ENCODE measurements at places on chromosomes 3 and 15.

GRCh38 chr3:147843331-147843730, 434.2 kb downstream of the ZIC1 start:
- no peak for DNase-seq

DNA sequence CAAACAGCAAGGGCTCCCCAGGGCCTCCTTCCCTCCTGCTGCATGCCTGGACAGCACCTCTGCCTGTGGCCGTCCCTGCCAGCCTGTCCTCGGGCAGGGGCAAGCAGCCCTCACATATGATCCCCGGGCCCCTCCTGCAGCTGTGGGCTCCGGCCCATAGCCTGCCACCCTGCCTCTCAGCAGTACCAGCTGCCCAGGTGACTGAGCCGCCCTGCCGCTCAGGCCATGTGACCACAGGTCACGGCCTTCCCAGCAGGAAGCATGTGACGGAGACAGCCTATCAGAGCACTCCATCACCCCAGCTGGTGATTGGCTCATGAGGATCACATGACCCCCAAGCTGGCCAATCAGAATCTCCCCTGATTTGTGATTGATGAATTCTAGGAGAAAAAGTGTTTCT, 23.9 kb downstream of the ALDH1L1 start:
- no peak for DNase-seq

DNA sequence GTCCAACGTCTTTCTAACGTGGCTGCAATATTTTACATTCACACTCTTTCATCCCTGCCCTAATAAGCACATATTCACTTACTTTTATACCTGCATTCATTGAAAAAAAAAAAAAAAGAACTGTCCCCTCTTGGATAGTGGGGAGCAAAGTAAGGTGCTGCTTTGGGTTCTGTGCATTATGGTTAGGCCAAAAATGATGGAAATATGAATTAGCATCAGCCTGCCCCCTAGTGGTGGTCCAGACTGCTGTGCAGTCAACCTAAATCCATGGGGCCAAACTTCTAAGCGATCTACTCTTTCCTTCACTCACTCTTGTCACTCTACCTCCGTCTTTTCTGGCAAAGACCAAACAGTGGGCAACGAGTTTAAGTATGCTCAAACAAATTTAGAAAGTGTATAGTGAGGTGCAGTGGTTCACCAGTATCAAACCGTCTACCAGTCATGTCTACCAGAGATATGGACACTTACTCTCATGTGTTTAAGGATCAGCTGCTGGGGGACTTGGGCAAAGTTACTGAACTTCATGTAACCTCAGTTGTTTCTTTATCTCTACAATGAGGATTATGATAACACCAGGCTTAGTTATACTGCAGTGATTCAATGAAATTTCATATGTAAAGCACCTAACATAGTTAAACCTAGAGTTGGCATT, 61.5 kb upstream of the GRM7 start:
- peak; percentile 8 for DNase-seq

- DNase-seq: no peak
These were observed 21.2 kb upstream of the NRG4 start for GRCh38 chr15:76033438-76033837.

DNA sequence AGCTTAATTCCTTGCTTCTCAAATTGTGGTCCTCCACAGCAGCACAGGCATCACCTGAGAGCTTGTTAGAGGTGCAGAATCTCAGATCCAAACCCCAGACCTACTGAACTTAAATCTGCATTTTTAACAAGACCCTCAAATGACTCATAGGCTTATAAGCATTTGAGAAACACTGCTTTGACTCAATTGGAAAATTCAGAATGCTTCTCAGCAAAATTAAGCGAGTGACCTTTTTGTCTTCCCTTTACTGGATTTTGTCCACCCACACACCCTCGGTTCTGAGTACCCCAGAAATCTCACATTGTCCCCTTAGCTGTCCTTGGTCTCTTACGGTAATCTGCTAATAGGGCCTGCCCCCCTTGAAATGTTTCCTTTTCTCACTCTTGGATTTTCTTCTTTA, 17.9 kb downstream of the CD80 start:
- DNase-seq: no peak

DNA sequence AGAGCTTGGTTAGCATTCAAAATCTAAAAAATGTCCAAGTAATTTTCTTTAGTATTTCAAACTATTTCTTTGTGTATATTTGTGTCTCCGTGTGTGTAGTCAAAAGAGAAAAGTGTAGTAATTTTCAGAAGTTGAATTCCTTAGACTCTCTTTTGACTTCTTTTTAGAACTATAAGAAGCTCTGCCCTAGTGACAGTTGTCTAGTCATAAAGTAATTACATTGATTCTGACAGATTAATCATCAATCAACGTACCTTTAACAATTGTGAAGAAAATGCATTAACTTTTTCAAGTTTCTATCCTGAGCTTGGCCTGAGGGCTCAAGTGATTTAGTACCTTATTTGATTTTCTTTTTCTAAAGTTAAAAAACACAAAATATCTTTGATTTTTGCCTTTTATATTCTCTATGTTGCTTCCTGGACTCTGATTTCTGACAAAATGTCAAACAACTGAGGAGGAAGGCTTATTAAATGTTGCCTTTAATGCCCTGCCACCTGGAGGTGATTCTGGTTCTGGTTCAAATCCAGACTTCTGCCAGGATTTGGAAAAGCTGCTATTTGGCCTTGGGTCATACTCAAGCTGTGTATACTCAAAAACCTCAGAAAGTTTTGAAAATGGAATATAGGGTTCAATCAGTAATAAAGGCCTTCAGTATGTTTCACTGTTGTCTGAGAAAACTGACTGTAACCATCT, 653.6 kb downstream of the NSUN3 start:
- no peak for DNase-seq

DNA sequence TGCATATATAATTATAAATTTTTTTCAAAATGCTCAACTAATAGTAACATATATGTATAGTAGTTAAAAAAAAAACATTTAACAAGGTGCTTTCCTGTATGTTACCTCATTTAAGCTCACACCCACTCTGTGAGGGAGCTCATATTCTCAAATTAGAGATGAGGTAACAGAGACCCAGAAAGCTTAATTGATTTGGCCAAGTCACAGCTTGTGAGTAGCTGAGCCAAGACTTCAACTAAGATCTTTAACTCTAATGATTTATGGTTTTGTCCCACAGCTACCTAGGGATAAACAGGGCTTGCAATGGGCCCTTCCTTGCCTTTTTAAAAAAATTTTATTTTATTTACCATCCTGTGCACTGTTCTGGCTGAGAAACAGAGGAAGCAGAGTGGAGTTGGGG, 230.0 kb upstream of the GOLIM4 start:
- DNase-seq: no peak

DNA sequence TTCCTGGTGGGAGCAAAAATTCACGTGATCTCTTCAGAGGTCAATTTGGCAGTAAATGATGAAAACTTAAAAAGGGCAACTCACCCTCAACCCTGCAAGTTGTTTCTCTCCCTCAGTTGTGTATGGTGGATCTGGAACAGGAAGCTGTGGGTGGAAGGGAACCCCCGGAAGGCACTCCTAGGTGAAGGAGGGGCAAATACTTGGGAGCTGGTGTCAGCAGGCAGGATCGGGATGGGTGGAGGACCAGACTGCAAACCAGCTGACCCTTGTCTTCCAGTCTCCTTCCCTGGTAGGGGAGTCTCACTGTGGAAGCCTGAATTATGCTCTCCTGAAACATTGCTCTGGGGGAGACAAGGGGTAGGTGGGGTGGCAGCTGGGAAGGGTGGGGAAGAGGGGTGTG, 33.5 kb downstream of the PRR23E start:
- DNase-seq: no peak

DNA sequence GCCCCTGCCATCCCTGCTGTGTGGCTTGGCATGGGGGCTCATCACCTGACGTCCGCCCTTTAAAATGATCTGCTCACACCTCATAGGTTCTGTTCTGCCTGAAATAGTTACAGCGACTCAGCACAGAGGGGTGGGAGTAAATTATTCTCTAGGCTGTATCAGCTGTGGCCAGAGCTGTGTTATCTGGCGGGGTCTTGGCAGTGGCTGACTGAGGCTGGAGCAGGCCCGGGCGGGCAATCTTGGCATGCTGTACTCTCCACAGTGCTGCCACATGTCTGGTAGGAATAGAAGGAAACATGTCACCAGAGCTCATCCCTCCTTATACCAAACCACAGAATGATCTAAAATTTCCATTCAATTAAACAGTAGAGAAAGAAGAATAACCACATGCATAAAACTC, 499.9 kb upstream of the LMCD1 start:
- no peak for DNase-seq

DNA sequence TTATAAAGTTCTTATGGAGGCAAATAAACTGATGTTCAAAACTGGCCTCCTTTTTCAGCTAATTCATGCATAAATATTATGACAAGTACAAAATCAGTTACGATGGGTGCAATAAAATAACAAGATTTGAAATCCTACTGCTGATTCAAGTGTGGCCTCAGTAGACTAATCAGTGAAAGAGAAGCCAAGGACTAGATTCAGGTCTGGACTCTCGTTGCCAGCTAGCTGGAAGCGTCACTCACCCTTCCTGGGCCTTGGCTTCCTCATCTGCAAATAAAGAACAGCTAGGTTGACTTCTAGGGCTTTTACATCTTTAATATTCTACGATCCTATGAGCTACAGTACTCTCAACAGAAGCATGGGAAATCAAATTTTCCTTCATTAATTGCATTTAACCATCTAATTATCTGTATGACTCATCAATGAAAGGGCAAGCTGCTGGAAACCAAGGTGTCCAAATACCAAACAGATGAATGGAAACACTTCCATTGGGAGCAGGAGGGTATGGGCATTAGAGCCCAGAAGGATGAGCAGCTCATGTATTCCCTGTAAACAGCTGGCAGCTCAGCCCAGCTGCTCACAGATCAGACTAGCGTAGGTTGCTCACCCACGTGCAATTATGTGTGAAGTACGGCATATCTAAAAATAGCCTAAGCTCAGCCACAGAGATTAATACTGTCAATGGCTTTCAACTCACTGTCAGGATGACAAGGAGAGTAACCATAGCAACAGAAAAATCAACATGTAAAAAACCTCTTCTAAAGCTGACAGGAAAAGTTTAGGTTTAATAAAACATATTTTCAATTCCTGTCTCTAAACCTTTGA, 294.8 kb downstream of the PLCL2 start:
- peak; percentile 54 for DNase-seq

DNA sequence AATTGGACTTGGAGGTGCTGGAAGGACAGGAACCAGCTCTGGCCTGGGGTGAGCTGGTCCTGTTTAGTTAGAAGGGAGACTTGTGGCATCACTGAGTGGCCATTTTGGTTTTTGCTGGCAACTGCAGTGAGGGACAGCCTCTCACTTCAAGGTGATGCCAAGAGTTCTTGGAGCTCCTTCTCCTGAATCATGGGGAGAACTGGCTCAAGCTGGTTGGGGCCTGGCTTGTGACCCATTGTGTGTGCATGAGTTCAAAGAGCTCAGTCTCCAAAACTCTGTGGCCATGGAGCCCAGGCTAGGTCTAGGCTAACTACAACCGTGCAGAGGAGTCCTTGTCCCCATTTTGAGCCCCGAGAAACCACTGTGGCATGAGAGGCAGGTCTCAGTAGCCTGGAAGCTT, 60.1 kb upstream of the ZNF148 start:
- DNase-seq: no peak

GRCh38 chr3:113193719-113194118, 17.6 kb upstream of the BOC start:
- DNase-seq: no peak
